ENCODE measurements at places on chromosomes 2 and 18.

DNA sequence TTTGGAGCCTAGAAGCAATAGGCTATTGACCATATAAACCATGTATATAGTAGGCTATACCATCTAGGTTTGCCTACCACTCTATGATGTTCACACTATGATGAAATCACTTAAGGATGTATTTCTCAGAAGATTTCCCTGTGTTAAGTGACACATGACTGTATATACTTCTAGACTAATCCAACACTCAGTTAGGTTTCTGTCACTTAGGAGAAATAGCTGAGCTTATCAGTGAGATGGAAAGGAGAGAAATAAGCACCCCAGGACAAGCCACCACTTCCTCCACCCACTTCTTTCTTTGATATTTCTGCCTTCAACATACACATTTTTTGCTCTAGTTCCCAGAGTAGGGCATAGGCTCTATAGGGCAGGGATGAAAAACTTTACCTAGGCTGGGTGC is 7.8 kb downstream of the PECR start:
- DNase-seq: no peak

- no peak for DNase-seq
These were observed 69.0 kb downstream of the STPG4 start for GRCh38 chr2:47086054-47086471.

- DNase-seq: no peak
These were observed 310.8 kb downstream of the GALR1 start for GRCh38 chr18:77560341-77560992.

- no peak for DNase-seq
These were observed 373.9 kb downstream of the SETBP1 start for GRCh38 chr18:45054636-45055035.

- no peak for DNase-seq
These were observed 187.8 kb upstream of the BOD1L2 start for GRCh38 chr18:56959120-56959519.

DNA sequence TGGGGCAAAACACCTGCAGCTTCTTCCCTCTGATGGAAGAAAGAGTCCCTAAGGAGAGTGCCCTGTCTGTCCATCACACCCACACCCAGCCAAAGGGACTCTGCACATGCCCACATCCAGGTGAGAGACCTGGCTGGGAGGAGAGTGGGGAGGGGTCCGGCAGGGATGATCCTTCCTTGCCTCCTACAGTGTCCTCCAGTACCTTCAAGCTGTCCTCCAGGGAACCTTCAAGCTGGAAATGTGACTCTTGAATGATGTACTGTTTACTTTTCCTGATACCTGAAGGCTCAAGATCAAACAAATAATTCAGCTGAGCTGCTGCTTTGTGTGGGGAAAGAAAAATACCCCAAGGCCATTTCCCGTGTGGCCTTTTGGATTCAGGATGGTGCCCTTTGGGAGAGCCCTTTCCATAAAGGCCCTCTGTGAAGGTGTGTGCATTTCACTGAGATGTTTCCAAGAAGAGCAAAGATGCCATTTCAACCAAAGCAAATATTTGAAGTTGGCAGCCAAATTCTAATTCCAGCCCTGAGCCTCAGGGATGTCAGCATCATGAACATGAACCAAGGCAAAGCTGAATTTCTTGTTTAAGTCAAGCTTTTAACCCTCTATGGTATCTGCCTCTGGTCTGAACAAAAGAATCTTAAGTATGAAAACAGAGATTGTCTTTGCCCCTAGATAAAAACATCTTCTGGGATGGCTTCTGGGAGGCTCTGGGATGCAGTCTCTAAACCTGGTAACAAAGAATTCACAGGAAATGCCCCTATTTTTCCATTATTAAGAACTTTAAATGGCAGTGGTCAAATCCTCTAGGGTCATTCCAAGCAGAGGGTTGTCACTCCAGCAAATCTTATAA is 11.1 kb downstream of the EVA1A start:
- no peak for DNase-seq

DNA sequence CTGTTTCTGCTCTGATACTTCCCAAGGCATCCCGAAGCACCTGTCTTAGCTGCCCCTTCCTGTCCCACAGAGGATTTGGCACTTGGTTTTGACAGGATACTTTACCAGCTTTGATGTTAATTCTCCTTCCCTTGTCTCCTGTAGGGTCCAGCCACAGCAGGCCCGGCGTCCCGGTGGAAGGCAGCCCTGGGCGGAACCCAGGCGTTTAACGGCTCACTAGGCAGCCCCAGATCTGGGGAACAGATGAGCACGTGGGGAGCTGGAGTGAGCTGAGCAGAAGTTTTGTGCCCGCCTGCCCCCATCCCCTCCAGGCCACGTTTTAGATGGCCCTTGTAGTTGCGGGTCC is 11.4 kb downstream of the ANKRD23 start:
- no peak for DNase-seq

DNA sequence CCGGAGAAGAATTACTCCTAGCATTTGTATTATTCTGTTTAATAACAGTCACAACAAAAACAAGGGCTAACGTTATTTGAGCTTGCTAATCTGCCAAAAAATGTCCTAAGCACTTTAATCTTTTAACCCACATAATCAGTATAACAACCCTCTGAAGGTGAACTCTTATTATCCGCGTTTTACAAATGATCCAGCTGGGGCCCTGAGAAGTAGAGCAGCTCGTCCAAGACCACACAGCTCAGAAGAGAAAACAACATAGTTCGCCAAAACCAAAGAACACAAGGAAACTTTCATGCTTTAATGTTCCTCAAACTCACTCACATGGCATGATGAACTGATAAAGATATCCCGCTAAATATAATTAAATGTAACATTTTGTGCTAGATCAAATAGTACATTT is 159.7 kb upstream of the ZNF236 start:
- no peak for DNase-seq

- DNase-seq: no peak
These were observed 77.3 kb upstream of the RMDN2 start for GRCh38 chr2:37847792-37848191.

DNA sequence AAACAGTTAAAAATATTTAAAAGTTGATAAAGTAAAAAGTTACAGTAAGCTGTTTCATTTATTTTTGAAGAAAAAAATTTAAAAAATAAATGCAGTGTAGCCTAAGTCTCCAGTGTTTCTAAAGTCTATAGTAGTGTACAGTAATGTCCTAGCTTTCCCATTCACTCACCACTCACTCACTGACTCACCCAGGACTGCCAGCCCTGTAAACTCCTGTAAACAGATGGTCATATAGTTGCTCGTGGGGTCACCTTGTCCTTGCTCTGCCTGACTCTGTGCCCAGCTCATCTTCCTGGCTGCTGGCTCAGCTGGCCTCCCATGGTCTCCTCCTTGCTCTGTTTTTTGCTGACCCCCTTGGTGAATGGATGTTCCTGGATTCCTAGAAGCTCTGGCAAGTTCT is 180.3 kb downstream of the VAPA start:
- no peak for DNase-seq

DNA sequence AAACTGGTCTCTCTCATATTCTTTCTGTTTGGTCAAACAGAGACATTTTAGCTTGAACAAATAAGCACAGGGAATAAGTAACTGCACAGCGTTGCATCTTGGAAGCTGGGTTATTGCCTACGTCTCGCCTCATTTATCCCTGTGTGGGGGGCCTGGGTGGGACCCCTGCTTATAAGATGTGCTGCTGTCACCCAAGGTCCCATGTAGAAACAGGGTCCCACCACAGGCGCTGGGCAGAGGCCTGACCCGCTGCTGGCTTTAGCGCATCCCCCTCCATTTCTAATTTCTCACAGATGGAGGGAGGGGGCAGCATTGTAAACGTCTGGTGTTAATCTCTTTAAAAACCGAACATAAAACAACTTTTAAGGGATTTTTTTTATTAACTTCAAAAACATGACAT is 207.8 kb downstream of the HDAC4 start:
- no peak for DNase-seq

- no peak for DNase-seq
These were observed 60.7 kb upstream of the PPM1B start for GRCh38 chr2:44107974-44108373.

GRCh38 chr2:218855305-218856166 is 4.1 kb upstream of the WNT6 start:
- no peak for DNase-seq

DNA sequence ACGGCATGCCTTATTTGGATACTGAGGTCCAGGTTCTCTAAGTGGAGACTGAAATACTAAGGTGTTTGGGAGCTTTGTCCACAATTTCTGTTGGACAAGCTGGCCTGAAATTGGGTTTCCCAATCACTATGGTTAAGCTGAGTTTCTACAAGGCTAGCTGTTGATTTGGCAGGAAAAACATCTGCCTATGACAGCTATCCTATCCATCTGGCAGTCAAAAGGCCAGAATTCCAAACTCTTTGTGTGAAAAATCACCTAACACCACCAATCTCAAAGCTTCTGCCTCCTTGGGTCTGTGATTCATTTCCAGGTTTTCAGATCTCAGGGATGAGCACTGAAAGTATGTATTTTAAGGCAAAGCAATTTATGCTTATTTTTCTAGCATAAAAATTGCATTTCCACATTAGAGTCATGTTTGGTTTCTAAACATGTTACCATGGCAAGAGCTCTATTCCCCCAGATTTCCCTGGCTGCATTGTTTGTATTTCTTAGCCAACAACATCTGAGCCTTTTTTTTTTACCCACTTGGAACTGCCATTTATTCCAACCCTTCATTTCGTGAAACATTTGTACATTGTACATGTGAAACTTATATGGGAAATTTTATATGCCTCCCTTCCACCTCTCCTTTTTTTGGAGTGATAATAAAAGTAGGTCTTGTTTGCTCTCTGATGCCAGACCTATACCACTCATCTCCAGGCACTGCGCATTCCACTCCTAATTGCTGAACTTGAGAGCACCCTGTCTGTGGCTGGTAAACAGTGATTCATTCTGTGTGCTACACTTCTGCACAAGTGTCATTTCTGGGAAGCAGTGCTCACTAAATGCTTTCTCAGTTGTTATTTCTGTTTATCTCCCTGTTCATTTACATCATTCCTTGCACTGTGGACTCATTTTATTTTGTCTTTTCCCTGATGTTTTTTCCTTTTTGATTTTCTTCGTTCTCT is 15.9 kb upstream of the CCDC85A start:
- DNase-seq: no peak

- no peak for DNase-seq
These were observed 74.3 kb downstream of the LONRF2 start for GRCh38 chr2:100248044-100248330.

DNA sequence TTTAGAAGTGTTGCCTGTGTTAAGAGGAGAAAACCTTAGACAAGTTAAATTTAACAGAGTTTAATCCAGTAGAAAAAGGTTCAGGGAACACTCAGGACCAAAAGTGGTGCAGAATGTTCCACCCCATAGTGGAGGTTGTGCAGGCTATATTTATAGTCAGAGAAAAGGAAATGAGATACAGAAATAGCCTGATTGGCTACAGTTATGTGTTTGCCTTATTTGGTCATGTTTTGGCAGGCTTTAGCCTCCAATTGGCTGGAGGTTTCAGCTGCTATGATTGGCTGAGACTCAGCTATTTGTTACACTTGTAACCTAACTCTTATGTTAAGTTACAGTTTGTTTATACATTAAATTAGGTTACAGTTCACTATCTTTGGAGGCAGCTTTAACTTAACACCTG is 4.2 kb downstream of the STAMBP start:
- no peak for DNase-seq
